ENCODE measurements at places on chromosomes 2 and 18.

- DNase-seq: no peak
Observed at GRCh38 chr2:107091163-107091864, 205.3 kb upstream of the ST6GAL2 start.

DNA sequence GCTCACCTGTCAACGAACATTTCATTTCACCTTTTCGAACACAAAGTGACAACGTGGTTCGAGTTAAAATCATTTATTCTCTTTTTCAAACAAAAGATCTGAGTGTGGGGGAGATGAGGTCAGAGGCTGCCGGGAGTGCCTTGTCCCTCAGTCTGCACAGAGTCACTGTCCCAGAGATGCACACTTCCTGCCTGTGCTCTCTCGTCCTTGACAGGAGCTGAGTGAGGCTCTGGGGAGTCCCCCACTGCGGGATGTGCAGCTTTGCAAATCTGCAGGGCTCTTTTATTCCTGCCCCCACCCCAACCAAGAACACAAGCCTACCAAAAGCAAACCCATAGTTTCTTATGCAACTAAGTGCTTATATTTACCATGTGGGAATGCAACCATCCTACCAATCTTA lies 497.8 kb downstream of the EIPR1 start:
- DNase-seq: no peak

DNA sequence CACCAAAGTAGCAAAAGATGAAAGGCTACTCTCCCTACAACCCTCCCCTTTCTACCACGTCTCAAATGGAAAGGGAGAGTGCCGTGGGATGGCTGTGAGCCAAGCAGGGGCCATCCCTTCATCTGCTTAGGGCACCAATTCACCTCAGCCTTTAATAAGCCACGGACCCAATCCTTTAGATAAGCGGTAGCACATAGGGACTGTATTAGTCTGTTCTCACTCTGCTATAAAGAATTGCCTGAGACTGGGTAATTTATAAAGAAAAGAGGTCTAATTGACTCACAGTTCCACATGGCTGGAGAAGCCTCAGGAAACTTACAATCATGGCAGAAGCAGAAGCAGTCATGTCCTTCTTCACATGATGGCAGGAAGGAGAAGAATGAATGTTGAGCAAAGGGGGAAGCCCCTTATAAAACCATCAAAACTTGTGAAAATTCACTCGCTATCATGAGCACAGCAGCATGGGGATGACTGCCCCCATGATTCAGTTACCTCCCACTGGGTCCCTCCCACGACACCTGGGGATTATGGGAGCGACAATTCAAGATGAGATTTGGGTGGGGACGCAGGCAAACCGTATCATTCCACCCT lies 85.9 kb upstream of the IL1R2 start:
- no peak for DNase-seq

DNA sequence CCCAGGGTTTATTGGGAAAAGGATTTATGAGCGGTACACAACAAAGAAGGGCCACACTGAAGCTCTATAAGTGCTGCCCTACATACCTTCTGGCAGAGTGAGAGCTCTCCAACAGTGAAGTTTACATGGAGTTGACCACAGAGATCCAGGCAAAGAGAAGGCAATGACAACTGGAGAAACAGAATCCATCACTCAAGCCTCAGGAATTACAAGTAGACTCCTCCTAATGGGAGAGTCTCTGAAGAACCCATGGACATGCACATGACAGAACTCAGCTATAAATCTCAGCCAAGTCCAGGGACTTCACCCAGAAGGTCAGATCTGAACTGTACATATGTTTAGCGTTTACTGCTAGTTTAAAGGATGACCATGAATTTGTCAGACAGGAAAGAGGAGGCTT lies 164.7 kb downstream of the DNAH7 start:
- DNase-seq: no peak

DNA sequence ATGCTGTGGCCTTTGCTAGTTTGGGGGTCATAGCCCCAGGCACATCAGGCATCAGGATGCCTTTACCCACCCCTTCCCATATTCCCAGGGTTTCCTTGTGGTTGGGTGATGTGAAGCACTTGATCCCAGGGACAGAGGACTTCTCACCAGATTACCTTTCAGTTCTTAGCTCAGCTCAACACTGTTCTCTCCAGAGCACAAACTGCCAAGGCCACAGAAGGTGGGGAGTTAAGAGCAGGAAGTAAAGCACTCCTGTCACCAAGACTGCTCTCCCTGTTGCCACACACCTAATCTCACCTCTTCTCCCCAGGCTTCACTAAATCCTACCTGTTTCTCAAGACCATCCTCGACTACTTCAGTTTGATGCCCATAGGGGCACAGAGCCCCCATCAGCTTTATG lies 25.9 kb downstream of the FHOD3 start:
- no peak for DNase-seq

GRCh38 chr2:241237949-241238371 lies 49.5 kb downstream of the ANO7 start:
- no peak for DNase-seq

GRCh38 chr2:8198766-8199382 lies 483.0 kb upstream of the ID2 start:
- no peak for DNase-seq

DNA sequence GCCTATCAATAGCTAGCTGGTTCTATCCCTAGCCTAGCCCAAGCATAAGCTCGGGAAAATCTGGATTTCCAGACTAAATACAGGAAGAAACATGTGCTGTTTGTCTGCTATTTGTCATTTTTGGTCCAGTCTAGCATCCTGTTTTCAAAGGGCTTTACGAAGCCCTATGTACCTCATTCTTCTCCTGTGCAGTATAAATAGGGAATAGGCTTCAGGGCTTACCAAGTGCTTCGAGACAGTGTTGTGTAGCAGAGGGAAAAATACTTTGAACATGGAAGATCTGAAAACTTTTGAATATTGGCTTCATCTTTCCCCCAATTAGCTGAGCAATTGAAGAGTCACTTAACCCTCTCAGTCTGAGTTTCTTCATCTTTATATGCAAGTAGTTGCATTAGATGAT lies 679.8 kb downstream of the TDRD15 start:
- DNase-seq: no peak

DNA sequence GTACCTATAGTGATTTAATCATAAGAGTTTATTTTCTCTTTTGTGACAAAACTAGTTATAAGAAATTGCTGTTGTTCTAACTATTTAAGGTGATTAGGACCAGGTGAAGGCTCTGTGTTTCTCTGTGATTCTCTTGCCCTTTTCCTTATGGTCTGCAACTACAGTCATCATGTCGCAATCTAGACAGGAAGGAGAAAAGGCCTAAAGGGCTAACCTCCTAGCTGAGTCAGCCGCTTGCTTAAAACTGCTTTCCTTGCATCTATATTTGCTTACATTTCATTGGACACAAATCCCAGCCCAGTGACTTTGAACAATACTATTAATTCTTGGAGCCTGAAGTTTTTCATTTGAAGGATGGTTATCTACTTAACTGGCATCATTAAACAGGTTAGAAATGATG lies 93.1 kb downstream of the PIK3C3 start:
- no peak for DNase-seq

DNA sequence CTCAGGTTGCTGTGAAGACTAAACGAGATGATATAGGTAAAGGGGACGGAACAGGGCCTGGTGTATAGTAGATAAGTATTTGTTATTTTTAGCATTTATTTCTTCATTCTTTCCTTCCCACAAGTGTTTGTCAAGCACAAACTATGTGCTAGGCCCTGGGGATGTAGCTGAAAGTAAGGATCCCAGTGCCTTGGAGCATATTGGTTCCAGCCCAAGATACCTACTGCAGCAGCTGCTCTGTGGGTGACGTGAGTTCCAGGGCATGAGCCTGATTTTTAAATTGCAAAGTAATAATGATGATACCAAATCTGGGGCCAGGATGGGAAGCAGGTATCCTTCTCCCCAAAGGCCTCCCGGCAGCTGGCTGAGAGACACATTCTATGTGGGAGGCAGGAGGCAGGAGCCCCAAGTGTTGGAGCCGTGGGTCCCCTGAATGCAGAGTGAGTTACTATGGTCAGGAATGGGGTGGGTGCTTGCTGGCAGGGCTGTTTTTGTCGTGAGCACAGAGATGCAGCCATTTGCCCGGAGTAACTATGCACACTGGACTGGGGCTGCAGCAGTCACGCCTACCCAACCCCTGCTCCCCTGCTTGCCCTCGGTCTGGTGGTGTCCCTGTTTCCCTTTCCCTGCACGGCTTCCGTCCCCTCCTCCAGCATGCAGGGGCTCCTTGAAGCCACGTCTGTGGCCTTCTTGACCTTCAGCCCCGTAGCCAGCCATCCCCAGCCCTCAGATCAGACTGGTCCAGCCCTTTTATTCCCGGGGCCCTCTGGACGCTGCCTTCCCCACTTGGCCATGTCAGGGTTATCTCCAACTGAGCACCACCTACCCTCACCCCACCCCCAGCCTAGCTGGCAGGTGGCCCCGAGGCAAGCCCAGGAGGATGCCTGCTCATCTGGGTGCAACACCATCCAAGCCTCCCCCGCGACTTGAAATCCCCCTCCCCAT lies 52.4 kb downstream of the INHBB start:
- DNase-seq: no peak

- no peak for DNase-seq
Observed at GRCh38 chr2:160790738-160791137, 297.1 kb upstream of the RBMS1 start.

- DNase-seq: no peak
Observed at GRCh38 chr2:130871843-130872740, 35.4 kb downstream of the ARHGEF4 start.

DNA sequence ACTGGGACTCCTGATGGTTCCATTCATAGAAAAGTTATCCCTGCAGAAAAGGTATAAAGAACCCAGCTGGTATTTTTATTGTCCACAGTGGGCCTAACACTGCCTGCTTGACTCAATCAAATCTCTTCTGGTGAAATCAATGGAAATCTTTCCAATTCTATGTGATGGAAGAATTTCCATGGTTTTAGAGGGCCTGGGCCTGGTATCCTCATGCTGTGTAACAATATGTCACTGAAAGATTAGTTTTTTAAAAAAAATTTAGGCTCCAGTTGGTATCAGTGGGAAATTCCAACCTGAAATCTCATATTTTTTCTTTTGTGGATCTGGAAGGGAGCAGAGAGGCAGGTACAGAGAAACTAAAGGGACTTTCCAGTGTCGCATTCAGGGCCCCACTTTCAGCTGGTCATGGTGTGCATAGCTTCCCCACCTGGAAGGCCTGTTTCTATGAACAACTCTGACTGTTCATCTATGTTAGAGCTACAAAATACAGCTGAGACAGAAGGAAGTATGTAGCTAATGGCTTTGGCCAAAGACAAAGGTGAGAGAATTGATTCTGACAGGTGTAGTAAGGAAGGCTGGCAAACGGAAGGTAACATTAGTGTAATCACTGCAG lies 20.9 kb downstream of the NEB start:
- DNase-seq: no peak

- DNase-seq: no peak
Observed at GRCh38 chr2:158967731-158968395, 577 bp upstream of the TANC1 start.

GRCh38 chr2:32264422-32265105 lies at the start of gene NLRC4:
Gene NLRC4, minus strand, starts transcription at chr2:32264886. Its CDS starts 8,111 bp downstream, at chr2:32256775.
- no peak for DNase-seq

DNA sequence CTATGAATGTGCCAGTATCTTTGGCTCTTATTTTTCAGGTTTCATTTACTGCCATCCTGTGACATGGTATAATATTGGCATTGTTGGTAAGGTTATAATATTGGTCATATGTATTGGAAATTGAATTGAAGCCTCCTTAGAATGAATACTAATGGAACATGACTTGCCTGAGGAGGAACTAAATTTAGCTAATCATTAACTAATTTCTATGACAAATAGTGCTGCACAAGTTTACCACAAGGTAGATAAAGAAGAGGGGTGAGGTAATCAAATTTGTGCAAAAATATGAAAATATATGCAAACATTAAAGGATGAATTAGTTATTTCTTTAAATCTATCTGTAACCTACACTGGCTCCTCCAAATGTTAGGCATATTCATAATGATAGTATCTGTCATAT lies 43.2 kb upstream of the ORC2 start:
- no peak for DNase-seq

- DNase-seq: no peak
Observed at GRCh38 chr2:119245076-119245840, 21.6 kb downstream of the STEAP3 start.

- no peak for DNase-seq
Observed at GRCh38 chr2:25187729-25188350, 19.5 kb upstream of the POMC start.

DNA sequence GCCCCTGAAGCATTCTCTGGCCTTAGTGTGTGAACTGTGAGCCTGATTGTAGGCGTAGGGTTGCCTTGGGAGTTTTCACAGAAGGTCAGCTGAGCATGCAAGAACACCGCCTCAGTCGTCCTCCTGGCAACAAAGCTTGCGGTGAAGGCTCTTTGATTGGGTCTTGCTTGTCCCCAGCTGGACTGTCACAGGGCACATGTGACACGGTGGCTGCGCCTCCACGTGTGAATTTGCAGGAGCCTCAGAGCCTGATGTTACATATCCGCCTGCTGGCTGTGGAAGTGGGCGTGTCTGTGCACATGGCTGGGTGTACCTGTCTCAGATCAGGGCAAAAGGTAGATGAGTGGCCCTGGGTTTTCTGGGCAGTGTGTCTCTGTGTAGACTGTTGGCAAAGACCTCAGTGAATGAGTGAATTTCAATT lies 228.7 kb downstream of the HAUS1 start:
- DNase-seq: no peak

DNA sequence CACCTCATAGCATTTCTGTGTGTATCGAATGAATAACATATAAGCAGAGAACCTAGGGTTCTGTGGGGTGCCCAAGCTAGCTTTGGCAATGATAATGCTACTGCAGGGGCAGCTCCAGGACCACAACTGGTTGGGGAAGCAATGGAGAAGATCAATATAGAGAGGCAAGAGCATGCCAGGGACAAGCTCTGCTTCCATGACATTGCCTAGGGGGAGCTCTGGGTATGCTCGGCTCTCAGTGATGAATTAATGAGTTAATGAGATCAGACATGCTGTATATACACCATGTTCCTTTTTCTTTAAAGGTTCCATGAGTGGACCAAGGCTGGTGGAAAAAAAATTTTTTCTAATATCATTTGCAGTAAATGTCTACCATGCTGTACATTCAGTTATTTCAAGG lies 618.4 kb downstream of the BCL11A start:
- DNase-seq: no peak

GRCh38 chr2:29074411-29074810 lies at the start of gene PCARE:
Gene PCARE, minus strand, starts transcription at chr2:29074523. Its CDS starts 262 bp downstream, at chr2:29074261.
- DNase-seq: no peak

- no peak for DNase-seq
Observed at GRCh38 chr2:218870984-218871344, 9.7 kb upstream of the WNT10A start.

DNA sequence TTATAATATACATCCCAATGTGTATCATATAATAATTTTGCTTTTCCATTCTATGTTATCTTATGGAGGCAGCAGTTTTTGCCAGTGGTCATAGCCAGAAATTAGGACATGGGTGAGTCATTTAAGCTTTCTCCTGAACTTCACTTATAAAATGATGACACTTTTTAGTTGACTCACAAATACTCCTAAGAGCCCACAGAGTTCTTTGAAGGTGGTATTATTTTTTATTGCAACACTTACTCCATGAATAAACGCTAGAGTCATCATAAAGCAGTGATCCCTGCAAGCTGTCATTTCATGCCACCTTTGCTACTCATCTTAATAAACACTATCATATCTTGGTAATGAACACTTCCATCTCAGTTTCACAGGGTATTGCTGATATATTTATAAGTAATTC lies 69.9 kb upstream of the MAPRE2 start:
- no peak for DNase-seq
